ENCODE measurements at places on chromosomes 2 and 18.

- peak; percentile 78 for DNase-seq
Measured at GRCh38 chr2:203706403-203706802, at the start of gene CD28. Gene CD28 (plus strand): TSS chr2:203706639. CDS start chr2:203706697, 58 bp downstream.

DNA sequence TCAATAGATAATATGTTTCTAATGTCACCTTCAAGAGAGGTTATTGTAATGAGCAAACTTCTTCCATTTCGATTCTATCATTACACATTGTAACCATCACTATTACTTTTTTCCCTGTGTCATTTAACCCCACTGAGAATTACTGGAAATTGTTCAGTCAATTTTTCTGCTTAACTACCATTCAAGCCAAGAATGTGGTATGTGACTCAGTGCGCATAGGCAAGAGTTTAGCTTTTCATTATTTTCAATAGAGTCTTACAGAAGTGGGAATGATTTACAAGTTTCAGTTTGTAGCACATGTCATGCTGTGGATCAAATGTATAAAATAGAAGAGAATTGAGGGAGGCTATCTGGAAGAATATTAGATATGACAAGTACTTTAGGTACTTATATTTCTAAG lies 34.3 kb upstream of the PIEZO2 start:
- DNase-seq, result no peak

DNA sequence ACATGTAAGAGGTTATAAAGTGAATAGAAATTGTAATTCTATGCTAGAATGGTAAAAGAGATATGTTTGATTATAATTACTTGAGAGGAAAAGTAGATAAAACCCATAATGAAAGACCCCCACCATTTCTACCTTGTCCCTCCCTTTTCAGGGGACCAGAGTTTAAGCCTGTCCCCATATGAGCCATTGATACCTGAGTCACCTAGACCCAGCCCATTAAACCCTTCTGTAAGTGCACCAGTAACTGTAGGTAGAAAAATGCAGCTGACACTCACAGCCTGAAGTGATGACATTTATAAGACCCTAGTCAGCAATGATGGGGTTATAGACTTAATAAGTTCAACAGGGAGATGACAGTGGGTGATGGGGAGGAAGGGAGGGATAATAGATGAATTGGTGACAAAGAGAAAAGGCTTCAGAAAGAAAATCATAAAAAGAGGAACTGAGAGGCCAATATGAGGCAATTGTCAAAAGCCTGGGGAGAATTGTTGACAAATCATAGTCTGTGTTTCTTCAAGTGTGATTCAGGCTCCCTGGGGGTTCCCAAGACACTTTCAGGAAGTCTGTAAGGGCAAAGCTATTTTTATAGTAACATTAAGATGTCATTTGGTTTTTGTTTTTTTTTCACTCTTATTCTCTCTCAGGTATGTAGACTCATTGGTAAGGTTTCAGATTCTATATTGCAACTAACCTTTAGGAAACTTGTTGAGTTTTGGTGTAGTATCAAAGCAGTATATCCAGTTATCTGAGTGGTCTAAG lies 544.2 kb downstream of the SATB2 start:
- DNase-seq, result no peak

DNA sequence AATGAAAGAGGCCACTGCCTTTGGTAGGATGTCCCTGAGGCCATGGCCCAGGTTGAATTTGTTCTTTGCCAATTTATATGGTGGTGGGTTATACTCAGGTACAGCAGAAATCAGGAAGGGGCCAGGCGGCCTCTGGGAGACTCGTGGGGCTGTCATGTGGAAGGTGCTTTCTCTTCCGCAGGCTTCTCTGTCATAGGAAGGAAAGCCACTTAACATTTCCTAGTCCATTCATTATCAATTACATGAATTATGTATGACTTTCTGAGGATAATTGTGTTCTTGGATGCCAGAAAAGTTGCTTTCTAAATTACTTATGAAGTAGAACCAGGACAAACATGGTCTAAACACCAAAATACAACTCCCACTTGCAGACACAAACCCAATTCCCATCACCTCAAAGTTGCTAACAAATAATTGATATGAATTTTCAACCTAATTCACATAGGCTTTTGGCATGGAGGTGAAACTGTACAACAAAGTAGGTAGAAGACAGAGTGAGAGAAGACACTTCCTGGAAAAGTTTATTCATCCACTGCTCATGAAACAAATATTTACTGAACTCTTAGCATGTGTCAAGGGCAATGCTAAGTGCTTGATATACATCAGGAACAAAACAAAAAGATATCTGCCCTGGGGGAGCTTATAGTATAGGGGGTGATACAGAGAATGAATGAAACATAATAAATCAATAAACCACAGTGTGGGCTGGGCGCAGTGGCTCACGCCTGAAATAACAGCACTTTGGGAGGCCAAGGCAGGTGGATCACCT lies 50.5 kb upstream of the CHMP1B start:
- DNase-seq, result no peak

DNA sequence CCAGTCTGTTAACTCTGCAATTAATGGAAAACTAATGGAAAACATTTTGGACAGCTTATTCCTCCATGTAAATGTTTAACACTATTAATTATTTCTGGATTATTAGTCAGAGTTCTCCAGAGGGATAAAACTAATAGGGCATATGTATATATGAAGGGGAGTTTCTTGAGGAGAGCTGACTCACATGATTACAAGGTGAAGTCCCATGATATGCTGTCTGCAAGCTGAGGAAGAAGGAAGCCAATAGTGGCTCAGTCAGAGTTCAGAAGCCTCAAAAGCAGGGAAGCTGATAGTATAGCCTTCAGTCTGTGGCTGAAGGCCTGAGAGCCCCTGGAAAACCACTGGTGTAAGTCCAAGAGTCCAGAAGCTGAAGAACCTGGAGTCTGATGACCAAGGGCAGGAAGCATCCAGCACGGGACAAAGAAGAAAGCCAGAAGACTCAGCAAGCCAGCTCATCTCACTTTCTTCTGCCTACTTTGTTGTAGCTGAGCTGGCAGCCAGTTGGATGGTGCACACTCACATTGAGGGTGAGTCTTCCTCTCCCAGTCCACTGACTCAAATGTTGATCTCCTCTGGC lies 136.0 kb downstream of the PTH2R start:
- no peak for DNase-seq

- no peak for DNase-seq
Measured at GRCh38 chr2:173161040-173161439, 85.4 kb downstream of the MAP3K20 start.

DNA sequence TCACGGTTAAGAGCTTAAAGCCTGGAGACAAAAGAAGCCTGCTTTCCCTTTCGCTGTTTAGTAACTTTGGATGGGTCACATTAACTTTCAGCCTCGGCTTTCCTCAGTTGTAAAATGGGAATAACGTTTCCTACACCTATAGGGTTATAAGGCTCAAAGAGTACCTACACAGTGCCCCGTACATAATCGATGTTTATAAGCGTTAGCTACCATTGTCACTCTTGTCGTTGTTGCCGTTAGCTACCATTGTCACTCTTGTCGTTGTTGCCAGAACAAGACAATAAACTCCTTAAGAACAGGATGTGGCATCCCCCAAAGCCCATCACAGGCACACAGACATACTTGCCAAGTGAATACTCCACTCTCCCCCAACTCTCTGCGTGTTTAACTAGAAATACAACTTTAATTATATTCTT lies 901 bp upstream of the MFSD6 start:
- DNase-seq, result no peak

DNA sequence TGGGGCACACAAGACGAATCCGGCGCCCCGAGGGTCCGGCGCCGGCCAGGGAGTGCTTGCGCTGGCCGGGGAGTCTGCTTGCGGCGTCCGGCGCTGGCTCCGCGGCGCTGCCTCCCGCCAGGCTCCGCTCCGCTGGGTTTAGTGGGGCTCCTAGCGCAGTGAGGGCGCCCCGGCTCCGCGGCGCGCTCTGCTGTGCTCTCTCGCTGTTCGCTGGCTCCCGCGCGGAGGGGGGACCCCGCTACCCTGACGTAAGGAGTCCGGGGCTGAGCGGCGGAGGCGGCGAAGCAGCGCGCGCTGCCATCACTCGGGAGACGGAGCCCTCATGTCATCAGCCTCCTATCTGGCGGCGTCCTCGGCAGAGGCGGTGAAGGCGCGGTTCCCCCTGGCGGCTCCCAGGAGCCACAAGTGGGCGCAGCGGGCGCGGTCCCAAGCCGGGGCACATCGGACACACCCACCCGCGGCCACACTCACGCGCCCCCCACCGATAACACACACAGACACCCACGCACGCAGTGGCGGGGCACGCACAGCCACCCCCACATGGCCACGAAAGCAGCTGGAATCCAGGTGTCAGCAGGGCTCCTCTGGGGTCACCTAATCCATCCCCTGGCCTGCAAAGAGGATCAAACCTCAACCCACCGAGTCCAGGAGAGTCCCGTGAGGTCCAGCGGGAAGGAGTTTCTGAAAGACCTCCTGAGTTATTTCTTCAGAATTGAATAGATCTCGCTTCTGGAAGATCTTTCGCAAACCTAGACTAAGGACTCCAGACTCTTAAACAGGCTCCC lies at the start of gene C1QL2:
Gene C1QL2, minus strand, starts transcription at position 189 of the 785 bp plus-strand sequence. CDS start 482 bp downstream, outside the sequence.
- no peak for DNase-seq

GRCh38 chr2:170354855-170355780 lies 177.2 kb downstream of the MYO3B start:
- no peak for DNase-seq

DNA sequence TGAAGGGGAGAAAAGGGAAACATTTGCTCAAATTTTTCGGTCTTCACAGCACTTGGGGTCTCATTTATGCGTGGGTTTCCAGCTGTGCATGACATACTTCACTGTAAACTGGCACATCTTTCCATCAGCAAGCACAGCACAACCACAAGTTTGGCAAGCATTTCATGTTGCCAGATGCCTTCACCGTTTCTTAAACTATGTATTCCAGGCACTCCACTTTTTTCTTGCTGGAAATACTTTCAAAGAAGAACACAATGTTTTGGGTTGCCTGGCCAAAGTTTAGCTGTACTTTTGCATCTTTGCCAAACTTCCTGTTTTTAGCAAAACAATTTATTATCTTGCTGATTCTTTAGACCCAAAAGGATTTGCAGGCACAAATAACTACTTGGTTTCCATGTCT lies 194.6 kb upstream of the MEIS1 start:
- DNase-seq, result no peak

GRCh38 chr18:52286675-52287074 lies 53.3 kb upstream of the DCC start:
- DNase-seq, result no peak

- DNase-seq, result no peak
Measured at GRCh38 chr18:26930630-26931029, 65.1 kb upstream of the AQP4 start.

DNA sequence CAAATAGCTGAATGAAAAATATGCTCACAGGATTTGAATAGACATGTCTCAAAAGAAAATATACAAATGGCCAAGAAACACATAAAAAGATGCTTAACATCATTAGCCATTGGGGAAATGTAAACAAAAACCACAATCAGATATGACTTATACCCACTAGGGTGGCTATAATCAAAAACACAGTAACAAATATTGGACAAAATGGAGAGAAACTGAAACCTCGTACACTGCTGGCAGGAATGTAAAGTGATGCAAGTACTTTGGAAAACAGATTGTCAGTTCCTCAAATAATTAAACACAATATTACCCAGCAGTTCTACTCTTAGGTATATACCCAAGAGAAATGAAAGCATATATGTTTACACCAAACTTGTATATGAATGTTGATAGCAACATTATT lies 213.0 kb downstream of the PHLPP1 start:
- DNase-seq, result no peak

GRCh38 chr2:197293252-197294007 lies 17.1 kb downstream of the ANKRD44 start:
- no peak for DNase-seq

DNA sequence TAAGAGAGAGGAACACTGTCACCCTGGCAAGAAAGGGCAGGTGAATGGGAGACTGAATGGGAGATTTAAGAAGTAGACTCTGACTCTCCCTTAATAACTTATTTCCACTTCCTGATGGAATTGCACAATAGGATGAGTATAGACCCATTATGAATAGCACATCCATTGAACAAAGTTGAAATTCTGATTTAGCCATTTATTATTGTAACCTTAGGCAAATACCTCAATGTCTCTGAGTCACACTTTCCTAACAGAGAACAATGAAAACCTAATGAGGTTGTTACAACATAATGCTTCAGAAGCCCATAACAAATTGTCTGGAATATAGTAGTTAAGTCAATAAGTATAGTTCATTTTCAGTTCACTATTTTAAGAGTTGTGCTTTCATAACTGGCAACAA lies 78.9 kb downstream of the NRXN1 start:
- DNase-seq, result no peak

DNA sequence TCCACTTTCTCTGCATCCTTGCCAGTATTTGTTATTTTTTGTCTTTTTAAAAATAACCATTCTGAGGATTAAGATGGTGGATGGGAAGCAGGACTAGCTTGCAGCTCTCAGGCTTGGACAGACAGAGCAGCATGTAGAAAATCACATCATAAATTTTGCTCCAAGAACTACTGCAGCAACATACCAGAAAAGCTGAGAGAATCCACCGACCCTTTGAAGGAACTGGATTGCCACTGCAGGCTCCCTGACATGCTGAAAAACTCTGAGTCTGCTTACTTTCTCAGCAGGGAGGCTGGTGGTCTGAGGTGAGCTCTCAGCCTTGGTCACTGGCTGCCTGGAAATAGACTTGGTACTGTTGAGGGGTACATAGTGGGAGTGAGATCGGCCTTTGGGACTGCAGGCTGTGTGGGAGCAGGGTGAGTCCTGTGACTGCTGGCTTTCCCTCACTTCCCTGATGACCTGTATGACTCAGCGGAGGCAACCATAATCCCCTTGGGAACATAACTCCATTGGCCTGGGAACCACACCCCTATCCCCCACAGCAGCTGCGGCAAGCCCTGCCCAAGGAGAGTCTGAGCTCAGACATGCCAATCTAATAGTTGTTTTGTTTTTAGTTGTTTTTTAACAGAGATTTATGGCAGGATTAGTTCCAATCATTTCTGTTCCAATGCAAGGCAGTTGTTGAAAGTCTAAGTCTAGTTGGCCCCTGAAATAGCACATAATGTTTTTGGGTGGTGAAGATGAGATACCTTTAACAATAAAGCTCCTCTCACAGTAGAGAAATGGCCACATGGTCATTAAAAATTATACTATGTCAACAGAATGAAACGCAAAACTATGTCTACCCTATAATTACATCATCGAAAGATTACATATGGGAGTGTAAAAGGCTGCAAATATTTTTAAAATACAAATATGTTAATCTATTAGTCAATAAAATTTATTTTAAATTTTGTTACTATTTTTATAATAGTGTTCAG lies 414.2 kb upstream of the CHAC2 start:
- no peak for DNase-seq

DNA sequence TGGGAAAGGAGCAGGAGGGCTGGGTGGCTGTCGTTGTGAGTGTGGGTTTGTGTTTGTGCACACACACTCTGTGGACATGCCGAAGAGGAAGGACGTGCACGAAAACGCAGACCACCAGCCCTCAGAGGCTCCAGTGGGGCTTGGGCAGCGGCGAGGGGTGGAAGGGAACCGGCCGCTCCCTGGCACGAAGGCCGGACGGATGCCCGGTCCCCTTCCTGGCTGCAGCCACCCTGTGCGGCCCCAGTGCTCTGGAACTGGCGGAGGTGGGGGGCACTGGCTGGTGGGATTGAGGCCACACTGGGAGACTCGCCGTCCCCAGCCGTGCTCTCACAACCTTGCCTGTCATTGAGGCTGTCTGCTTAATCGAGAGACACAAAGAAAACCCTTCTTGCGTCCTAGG lies 852.6 kb upstream of the SALL3 start:
- no peak for DNase-seq
